ENCODE measurements at places on chromosomes 4 and X. TPM values are rescaled to one million over a fixed set of nuclear protein-coding genes. Genes with fewer than 3 reads are reported as not detected.

DNA sequence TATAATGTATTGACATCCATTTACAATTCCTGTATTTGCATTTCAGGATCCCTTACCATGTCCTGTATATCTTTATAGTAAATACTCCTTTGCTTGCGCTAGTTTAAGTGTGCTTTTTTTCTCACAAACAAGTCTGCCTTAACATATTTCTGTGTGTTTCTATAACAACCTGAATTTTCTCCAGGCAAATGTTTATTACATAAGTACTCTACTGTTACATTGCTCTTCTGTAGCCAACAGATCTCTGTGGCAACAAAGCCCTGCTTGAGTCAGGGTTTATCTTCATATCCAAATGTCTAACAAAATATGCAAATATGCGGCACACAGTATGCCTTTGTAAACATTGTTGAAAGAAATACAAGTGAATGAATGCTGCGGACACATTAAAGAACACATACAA is 625.5 kb downstream of the TLL1 start:
- no peak for DNase-seq

GRCh38 chrX:13520936-13521335 is 48.5 kb upstream of the EGFL6 start:
- DNase-seq, result no peak

DNA sequence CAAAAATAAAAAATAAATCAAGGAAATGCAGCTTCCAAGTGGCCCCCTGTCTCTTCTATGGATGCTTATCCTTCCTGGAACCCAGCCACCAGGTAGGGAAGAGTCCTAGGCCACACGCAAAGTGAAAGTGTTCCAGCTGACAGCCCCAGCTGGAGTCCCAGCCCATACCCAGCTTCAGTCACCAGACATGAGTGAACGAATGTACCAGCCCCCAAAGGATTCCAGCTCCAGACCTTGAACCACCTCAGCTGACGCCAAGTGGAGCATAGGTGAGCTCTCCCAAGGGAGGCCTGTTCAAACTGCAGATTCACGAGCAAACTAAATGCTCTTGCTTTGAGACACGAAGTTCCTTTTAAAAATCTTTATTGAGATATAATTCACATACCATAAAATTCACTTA is 62.0 kb downstream of the BCOR start:
- DNase-seq, result no peak

DNA sequence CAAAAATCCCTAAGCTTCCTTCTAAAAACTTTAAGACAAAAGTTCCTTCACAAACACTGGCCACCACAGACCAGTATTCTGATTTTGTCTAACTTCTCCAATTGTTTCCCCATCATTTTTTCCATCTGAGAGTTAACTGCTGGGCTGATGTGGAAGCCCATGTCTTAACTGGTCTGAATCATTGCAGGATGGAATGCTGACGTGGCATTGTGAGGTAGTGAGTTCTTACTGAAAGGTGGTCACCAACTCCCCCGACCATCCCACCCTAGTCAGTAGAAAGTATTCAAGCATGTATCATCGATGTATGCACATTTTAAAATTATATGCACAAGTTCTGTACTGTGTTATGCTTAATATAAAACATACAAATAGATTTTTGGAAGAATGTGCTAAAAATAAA is 99.1 kb upstream of the SMIM10 start:
- DNase-seq, result peak; percentile 31

GRCh38 chr4:176276710-176277109 is 7.7 kb upstream of the ASB5 start:
- no peak for DNase-seq

GRCh38 chr4:184238072-184238745 is 20.5 kb upstream of the ENPP6 start:
- DNase-seq, result no peak

- DNase-seq, result no peak
These were observed 225.2 kb upstream of the DKK2 start for GRCh38 chr4:107261241-107261874.

DNA sequence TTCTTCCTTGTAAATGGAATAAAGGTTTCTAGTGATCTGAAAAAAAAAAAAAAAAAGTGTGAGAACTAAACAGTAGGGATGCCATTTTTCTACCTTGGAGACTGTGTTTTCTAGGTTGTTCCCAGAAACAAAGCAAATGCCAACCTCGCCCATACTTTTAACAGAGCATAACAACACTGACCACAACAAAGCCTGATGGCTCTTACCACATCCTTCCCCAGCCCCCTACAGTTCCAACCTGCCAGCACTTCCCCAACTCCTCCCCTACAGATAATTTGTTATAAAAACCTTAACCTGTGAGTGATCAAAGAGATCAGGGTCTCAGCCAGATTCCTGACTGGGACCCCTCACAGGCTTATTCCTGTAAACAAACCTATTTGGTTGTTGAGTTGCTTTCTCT is 940.0 kb downstream of the SH3BGRL start:
- no peak for DNase-seq

DNA sequence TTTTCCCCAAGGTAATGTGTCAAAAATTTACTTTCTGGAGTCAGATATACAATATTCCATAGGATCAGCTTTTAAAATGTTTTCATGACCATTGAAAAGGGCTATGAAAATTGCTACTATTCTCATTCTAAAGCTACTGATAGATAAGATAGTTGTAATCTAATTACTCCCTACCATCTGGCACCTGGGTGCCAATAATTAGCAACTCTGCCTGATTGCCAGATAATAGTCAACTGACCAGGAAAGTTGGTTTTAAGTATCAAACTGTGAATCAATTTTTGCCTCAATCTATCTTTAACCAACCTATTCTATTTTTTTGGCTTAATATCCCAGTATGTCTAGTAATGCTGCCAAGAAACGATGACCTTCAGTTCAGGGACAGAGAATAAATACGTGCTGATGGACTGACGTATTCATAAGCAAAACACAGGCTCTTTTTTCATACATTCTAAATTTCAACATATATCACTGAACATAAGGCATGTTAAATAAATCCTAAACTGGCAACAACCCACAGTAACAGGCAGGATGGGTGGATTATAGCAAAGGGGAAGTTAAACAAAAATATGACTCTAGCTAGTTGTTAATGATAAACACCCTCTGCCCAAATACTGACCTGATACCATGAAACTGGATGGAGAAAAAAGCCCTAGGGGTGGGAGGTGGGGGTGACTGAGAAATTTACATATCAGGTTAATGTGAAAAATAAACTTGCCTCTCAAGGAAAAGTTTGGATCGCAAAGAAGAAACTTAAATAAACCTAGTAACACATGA is 18.2 kb downstream of the SH3RF1 start:
- DNase-seq, result peak; percentile 51

GRCh38 chr4:77432717-77433417 is 172.8 kb upstream of the CXCL13 start:
- no peak for DNase-seq

GRCh38 chr4:171715973-171716372 is 97.2 kb upstream of the GALNTL6 start:
- DNase-seq, result no peak

DNA sequence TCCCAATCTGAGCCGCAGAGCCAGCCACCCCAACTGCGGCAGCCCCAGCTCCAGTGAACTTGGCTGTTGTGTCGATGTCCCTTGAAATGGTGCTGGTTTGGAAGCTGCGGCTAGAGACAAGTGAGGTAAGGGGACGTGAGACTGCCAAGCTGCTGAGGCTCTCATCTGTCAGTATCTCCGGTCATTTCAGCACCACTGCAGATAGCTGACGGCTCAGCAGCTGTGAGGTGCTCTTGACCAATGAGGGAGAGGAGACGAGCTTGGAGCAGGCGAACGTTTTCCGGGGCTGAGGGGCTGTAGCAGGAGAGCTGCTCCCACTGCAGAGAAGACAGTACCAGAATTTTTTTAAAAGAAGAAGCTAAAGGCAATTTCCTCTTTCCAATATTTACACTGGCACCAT is 175.5 kb upstream of the CASK start:
- DNase-seq, result no peak

GRCh38 chr4:149709640-149710039 is 106.0 kb downstream of the IQCM start:
- DNase-seq, result peak; percentile 61

DNA sequence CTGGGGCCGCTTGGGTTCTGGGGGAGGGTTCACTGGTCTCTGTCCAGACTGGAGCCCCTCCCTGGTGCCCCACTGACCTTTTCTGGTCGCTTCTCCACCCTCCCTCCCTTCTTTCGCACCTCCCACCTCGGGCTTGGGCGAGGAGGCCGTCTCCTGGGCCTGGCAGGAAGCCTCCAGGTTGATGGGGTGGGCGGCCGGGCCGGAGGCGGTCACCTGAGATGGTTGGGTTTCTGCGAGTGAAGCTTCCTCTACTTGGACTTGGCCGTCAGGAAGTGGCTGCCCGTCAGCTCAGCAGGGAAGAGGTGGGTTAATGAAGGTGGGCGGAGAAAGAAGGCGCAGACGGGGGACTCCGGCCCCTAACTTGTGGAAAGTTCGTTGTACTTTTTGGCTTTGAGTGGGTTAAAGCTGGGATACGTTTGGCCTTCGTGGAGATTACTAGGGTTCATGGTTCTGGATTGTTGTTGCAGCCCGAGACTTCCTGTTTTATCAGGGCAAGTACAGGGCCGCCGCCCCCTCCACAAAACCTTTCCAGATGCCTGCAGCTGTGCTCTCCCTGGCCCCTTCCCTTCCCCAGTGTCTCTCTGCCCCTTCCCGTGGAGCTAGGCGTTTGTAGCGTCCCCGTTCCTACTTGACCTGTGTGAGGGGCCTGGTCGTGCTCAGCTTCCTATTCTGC is 1.2 kb downstream of the AKAP17A start:
- peak; percentile 21 for DNase-seq

GRCh38 chr4:23567338-23567737 is 322.5 kb downstream of the PPARGC1A start:
- DNase-seq, result no peak

NAP1L2 gene
- not detected for total RNA-seq

XG gene
- total RNA-seq, result under 0.01 TPM

MAGEA6 gene
- not detected for total RNA-seq

EXOC1L gene
- total RNA-seq, result not detected

PHOX2B gene
- not detected for total RNA-seq

DDIT4L gene
- 3.9 TPM for total RNA-seq

Measured in IMR-90 (cell line).